ENCODE measurements at places on chromosomes 5 and 9.
A peak's percentile ranks its signal among the peaks of the same experiment; 100 is the strongest.

DNA sequence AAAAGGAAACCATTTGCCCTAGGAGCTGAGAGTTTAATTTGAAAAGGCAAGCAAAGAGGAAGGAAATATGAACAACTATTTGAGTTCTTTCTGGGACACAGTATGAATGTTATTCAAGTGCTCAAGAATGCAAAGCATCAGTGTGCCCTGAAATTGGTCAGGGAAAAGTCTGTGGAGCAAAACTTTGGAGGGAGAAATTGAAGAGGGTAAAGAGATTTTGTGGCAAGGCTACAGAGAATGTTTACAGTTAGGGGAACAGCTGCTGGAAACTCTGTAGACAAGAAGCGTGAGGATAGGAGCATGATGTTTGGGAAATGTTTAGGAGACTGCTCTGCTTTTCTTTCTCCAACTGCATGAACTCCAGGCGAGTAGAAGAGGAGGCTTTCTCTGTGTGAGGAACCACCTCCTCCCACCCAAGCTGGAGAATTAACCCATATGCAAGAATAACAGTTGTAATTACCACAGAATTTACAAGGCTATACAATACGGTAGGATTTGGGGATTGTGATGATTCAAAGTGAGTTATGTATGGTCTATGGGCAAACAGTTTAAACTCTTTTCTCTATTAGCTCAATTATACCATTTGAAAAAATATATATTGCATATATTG, 75.4 kb upstream of the IL7R start:
- no peaks in the 10 kb centered on the region for H3K36me3 ChIP-seq
- no peak overlapping the region for H3K4me3 ChIP-seq
- no peaks in the 10 kb centered on the region for H3K4me1 ChIP-seq

DNA sequence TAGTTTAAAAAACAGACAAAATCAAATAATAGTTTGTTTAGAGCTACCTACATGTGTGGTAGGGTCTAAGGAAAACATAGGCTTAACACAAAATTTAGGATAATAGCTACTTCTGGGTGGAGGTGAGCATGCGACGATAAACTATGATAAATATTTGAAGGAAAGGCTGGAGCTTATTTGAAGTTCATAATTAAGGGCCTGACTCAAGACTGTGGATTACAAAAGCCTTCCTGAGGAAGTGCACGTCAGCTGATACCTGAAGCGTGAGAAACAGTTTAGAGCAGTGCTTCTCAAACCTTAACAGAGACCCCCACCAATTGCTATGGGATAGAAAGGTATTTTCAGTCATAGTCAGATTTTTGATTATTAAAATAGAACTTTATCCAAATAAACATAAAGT, 20.4 kb upstream of the UBLCP1 start:
- peaks cover 15% of the 10 kb centered on the region for H3K27me3 ChIP-seq
- no peaks in the 10 kb centered on the region for H3K36me3 ChIP-seq
- H3K27ac ChIP-seq, result no peak overlapping the region
- no peaks in the 10 kb centered on the region for H3K4me1 ChIP-seq
- no peak overlapping the region for H3K4me3 ChIP-seq

DNA sequence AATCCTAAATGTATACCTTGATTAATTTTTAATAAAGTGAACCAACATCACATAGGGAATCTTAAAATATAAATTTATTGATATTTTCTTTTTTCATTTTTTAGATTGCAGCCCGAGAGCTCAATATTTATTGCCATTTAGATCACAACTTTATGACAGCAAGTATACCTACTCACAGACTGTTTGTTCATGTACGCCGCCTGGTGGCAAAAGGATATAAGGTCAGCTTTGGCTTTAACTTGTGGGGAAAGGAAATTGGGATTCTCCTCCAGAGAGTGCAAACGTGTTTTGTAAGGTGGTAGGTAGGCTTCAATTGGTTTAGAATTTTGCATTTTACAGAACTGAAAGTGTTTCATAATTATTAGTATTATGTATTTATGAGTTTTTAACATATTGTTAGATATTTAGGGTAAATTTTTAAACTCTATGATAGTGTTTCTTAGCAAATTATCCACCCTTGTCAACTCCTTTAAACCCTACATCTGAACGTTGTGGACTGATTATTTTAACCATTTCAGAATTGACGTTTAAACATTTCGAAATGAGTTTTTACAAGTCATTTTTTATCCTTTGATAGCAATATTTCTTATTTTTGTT, 17.5 kb upstream of the DHFR start:
- H3K27ac ChIP-seq, result no peak overlapping the region
- H3K4me3 ChIP-seq, result no peak overlapping the region
- DNase-seq, result no peak
- H3K36me3 ChIP-seq, result peaks cover 88% of the 10 kb centered on the region

DNA sequence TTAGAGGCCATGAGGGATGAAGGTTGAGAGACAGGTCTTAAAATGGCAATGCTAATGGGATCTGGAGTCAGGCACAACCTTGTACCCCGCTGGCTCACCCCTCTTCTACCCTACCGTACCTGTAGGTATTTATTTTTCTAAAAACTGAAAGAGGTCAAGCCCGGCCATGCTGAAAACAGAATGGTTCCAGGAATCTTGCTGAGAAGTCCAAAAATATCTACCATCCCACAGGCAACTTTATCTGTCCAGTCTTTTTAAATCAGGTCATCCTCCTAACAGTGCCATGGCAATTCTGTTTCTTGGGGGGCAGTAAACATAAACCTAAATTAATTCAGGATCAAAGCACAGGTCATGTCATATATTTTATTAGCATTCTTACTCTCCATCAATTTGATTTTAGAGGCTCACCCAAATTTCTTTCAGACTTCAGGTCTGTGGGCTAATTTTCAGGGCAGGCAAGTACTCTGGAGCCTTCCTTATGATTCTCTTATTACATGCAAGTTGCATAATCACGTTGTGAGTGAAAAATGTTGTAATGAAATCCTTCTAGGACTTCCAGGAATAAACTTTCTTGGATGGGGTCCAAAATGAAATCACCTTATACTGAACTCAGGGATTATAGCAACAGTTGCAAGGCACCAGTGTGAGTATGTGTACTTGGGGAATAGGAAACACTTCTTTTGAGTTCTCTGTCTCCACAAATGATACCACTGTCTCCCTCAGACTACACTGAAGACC, 102.7 kb upstream of the NREP start:
- H3K36me3 ChIP-seq, result no peaks in the 10 kb centered on the region
- H3K27me3 ChIP-seq, result no peaks in the 10 kb centered on the region
- H3K4me3 ChIP-seq, result no peak overlapping the region
- no peak overlapping the region for H3K27ac ChIP-seq

GRCh38 chr5:96626956-96627355, 35.2 kb upstream of the CAST start:
- no peak for DNase-seq
- no peaks in the 10 kb centered on the region for H3K27me3 ChIP-seq
- H3K4me3 ChIP-seq, result no peak overlapping the region
- H3K27ac ChIP-seq, result no peak overlapping the region

DNA sequence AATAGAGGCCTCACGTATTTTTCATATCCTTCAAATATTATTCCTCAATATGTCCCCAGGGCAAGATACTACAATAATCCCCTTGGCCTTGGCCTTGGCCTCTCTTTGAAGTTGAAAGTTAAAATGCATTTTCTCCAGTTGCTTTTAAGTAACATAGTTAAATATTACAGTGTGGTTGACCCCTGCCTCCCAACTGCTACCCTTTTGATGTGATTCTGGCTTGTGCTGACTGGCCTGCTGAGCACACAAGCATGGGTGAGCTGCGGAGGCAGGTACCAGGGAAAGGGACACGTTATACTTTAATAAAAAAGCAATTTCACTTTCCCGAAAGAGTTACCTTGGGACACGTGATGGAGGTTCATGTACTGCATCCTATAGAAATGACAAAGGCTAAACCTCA, 17.9 kb upstream of the TMEM252 start:
- H3K36me3 ChIP-seq, result no peaks in the 10 kb centered on the region
- H3K4me1 ChIP-seq, result peaks cover 7% of the 10 kb centered on the region
- no peaks in the 10 kb centered on the region for H3K27me3 ChIP-seq
- H3K4me3 ChIP-seq, result no peak overlapping the region
- H3K27ac ChIP-seq, result peak overlapping the region; percentile 87

DNA sequence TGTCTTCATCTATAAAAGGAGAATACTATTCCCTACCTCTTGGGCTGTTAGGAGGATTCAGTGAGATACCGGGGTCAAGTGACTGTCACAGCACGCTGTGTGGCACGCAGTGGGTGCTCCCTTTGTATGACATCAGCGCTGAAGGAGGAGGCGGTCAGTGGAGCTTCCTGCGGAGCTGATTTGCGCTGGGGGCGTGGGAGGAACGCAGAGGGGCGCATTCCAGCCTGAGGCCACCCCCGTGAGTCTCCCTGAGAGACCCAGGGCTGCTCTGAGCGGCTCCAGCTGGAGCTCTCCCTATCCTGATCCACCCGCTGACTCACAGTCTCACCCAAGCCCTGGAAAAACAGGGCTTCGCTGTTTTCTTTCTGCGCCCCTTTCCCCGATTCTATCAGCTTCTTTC, 24.3 kb upstream of the NEURL1B start:
- H3K27ac ChIP-seq, result peak overlapping the region; percentile 64
- H3K4me3 ChIP-seq, result no peak overlapping the region
- DNase-seq, result no peak
- peaks cover 9% of the 10 kb centered on the region for H3K4me1 ChIP-seq
- no peaks in the 10 kb centered on the region for H3K27me3 ChIP-seq

GRCh38 chr5:79962575-79963222, 28.4 kb downstream of the MTX3 start:
- H3K4me3 ChIP-seq, result no peak overlapping the region
- no peak overlapping the region for H3K27ac ChIP-seq
- H3K27me3 ChIP-seq, result no peaks in the 10 kb centered on the region
- H3K4me1 ChIP-seq, result no peaks in the 10 kb centered on the region
- no peaks in the 10 kb centered on the region for H3K36me3 ChIP-seq
- no peak for DNase-seq

GRCh38 chr9:131915181-131915580, 164.5 kb downstream of the MED27 start:
- no peaks in the 10 kb centered on the region for H3K36me3 ChIP-seq
- no peaks in the 10 kb centered on the region for H3K4me1 ChIP-seq
- no peak overlapping the region for H3K4me3 ChIP-seq

DNA sequence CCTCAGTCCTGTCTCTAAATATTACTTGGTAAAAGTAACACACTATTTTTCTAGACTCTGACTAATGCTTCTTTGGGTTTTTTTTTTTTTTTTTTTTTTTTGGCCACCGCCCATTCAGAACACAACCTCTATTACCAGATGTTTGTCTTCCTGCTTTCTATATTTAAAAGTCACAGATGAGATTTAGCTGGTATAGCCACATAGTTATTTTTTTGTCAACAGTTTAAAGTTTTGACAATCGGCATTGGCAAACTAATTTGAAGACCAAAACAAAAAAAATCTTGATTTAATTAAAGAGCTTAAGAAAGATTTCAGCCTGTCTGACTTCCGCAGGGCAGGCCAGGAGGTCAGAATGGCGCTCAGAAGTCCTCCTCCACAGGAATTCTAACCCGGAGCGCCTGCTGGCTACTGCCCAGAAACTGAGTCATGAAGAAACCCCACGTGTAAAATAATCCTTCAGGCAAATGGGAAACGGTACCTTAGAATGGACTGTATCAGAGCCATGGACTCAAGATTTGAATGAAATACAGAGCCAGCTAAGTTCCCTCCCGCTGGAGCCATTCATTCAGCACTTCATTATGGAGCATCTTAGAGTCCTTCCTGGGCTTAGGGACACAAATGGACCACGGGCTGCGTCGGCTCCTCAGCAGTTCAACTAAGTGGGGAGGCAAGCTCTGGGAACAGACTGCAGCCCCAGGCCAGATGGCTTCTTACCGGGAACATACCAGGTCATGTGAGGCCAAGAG, 55.6 kb downstream of the PTPDC1 start:
- H3K4me1 ChIP-seq, result peaks cover 40% of the 10 kb centered on the region
- H3K36me3 ChIP-seq, result no peaks in the 10 kb centered on the region
- no peak overlapping the region for H3K4me3 ChIP-seq
- DNase-seq, result no peak
- H3K27ac ChIP-seq, result peak overlapping the region; percentile 73
- no peaks in the 10 kb centered on the region for H3K27me3 ChIP-seq

DNA sequence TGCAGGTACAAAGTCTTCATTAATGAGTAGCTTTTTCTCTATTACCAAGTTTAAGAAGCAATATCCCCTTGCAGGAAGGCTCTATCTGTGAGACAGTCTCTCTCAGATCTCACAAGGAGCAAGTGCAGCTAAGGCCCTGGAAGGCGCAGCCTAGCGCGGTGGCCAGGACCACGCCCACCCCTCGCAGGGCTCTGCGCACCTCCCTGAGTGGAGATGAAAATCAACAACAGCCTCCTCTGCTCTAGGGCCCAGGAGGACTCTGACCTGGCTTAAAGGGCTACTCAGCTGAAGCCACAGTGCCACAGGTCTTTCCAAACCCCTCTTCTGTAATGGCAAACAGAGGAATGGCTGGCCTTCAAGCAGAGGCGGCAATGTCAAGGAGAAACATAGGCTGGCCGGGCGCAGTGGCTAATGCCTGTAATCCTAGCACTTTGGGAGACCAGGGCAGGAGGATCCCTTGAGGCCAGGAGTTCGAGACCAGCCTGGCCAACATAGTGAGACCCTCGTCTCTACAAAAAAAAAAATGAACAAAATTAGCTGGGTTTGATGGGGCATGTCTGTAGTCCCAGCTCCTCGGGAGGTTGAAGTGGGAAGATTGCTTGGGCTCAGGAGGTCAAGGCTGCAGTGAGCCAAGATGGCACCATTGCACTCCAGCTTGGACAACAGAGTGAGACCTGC, 11.9 kb downstream of the SEC16A start:
- DNase-seq, result no peak
- H3K36me3 ChIP-seq, result peaks cover 30% of the 10 kb centered on the region
- no peak overlapping the region for H3K4me3 ChIP-seq
- no peak overlapping the region for H3K27ac ChIP-seq
- H3K4me1 ChIP-seq, result no peaks in the 10 kb centered on the region

- no peak for DNase-seq
- H3K36me3 ChIP-seq, result no peaks in the 10 kb centered on the region
- no peaks in the 10 kb centered on the region for H3K27me3 ChIP-seq
- H3K4me1 ChIP-seq, result no peaks in the 10 kb centered on the region
- H3K27ac ChIP-seq, result no peak overlapping the region
These were observed 15.4 kb downstream of the SEMA6A start for GRCh38 chr5:116559239-116559638.

- no peak for DNase-seq
- no peak overlapping the region for H3K4me3 ChIP-seq
- peaks cover 4% of the 10 kb centered on the region for H3K4me1 ChIP-seq
- no peak overlapping the region for H3K27ac ChIP-seq
- H3K27me3 ChIP-seq, result no peaks in the 10 kb centered on the region
These were observed 417.7 kb downstream of the GADD45G start for GRCh38 chr9:90022474-90022873.
